CD4-positive, alpha-beta T cell treated with Interleukin-1 beta for 1 hour (primary cell): ENCODE measurements at places on chromosomes 16 and 17.

DNA sequence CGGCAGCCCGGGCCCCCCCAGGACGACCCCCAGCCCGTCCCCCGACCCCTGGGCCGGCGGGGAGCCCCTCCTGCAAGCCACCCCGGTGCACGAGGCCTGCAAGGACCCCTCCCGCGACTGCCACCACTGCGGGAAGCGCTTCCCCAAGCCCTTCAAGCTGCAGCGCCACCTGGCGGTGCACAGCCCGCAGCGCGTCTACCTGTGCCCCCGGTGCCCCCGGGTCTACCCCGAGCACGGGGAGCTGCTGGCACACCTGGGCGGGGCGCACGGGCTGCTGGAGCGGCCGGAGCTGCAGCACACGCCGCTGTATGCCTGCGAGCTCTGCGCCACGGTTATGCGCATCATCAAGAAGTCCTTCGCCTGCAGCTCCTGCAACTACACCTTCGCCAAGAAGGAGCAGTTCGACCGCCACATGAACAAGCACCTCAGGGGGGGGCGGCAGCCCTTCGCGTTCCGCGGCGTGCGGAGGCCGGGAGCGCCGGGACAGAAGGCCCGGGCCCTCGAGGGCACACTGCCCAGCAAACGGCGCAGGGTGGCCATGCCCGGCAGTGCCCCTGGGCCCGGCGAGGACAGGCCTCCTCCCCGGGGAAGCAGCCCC, 15.6 kb upstream of the ZFPM1 start:
- DNase-seq, result peak; percentile 64

DNA sequence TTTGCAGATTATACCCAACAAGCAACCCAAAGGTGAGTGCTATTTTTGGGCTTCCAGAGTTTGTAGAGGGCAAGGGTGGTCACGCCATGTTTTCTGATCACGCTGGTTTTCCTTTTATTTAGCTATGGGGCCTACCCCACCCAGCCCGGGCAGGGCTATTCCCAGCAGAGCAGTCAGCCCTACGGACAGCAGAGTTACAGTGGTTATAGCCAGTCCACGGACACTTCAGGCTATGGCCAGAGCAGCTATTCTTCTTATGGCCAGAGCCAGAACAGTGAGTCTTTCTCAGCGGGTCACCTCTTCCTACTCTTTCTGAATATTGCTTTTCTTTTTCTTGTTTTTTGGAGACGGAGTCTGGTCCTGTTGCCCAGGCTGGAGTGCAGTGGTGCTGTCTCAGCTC, 2.5 kb downstream of the FUS start:
- DNase-seq, result no peak

GRCh38 chr17:49435671-49436029, 21.0 kb upstream of the PHB1 start:
- DNase-seq, result no peak

DNA sequence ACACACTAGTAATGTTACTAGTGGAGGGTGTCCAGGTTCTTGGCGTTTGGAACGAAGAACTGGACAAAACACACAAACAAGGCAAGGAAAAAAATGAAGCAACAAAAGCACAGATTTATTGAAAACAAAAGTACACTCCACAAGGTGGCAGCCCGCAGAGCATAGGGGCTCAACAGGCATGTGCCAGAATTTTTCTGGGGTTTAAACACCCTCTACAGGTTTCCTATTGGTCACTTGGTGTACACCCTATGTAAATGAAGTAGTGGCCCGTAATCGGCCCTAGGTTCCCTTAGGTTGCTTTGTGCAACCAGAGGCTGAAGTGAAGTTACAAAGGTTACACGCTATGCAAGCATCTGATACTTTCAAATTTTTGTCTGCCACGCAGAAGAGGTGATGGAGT, 8.1 kb downstream of the OR2C1 start:
- no peak for DNase-seq

GRCh38 chr16:67555795-67556212, 6.5 kb upstream of the CTCF start:
- DNase-seq, result no peak

DNA sequence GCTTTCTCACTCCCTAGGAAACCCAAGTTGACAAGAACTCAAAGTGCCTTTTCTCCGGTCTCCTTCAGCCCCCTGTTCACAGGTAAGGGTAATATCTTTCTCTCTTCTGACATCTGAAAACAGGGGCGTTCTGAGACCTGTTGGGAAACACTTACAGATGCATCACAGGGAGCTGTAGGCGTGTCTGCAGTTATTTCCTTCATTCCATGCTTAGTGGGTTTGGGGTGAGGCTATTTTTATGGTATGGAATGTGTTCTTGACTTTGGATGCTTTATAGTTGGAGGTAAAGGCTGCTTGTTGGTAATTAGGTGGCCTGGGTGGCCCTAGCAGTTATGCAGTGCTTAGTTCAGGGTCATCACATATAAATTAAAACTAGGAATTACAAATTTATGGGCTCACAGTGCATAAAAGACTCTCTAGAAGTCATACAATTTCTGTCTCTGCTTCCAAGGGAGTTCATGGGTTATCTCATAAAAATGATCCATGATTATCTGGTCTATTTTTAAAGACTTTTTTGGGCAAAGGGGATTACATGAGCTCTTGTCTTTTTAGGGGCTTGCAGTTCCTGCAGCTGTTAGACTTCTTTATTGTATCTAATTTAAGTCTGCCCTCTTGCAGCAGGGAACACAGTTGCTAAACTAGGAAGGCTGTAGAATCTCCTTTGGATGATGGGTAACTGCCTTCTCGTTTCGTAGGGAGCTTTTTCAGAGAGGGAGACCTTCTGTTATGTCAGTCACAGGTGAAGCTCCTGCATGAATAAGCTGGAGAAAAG, 10.2 kb downstream of the SOCS7 start:
- no peak for DNase-seq

- peak; percentile 77 for DNase-seq
Observed at GRCh38 chr17:77400445-77400870, 259.7 kb downstream of the SEC14L1 start.

GRCh38 chr16:49488740-49489525, 115.3 kb downstream of the C16orf78 start:
- no peak for DNase-seq

DNA sequence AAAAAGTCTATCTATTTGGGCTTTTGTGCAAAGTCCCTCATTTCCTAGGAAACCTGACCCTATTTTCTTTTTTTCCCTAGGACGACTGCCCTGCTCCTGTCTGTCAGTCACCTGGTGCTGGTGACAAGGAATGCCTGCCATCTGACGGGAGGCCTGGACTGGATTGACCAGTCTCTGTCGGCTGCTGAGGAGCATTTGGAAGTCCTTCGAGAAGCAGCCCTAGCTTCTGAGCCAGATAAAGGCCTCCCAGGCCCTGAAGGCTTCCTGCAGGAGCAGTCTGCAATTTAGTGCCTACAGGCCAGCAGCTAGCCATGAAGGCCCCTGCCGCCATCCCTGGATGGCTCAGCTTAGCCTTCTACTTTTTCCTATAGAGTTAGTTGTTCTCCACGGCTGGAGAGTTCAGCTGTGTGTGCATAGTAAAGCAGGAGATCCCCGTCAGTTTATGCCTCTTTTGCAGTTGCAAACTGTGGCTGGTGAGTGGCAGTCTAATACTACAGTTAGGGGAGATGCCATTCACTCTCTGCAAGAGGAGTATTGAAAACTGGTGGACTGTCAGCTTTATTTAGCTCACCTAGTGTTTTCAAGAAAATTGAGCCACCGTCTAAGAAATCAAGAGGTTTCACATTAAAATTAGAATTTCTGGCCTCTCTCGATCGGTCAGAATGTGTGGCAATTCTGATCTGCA, 12.9 kb downstream of the TMEM98 start:
- no peak for DNase-seq

DNA sequence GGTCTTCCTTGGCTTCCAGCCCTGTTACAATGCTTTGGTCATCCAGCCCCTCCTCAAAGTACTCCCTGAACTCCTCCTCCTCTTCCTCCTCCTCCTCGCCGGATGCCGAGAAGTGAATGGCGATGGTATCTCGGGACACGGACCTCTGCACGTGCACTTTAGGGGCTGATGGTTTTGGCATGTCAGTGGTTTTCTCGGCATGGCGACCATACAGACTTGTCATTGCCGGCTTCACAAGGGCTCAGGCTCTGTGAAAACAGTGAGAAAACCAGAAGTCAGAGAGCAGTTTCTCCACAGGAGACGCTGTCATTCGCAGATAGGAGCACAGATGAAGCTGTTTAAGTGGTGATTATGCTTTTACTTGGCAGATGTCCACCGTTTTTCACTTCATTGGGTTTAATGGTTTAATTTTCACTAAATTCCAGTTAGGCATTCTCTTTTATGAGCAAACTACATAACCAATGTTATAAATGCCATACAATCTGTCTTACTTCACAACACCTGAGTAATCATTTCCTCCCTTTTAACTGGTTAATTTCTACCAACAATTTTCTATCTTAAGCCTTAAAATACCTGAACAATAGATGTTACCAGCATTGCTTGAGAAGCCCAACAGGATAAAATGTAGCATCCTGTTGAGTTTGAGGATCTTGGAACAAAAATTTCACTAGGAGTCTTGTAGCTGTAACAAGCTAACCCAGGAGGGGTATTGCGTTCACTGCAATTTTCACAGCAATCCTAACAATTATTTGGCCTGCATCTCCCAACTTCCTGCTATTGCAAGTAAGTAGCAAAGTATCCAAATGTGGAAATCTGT, 48.9 kb downstream of the TEX2 start:
- DNase-seq, result no peak

DNA sequence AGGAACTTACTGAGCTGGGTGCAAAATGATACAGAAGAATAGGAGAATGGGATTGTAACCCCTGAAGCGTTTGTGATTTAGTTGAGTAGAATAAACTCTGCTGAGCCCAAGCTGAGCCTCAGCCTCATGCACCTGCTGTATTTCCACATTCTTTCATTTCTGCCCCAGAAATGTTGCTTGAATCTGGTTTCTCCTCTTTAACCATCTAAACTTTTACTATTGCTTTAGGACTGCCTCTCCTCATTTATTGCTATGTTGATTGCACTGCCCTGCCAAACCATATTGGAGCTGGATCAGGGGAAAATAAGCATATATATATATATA, 64.8 kb downstream of the PITPNC1 start:
- DNase-seq, result no peak

DNA sequence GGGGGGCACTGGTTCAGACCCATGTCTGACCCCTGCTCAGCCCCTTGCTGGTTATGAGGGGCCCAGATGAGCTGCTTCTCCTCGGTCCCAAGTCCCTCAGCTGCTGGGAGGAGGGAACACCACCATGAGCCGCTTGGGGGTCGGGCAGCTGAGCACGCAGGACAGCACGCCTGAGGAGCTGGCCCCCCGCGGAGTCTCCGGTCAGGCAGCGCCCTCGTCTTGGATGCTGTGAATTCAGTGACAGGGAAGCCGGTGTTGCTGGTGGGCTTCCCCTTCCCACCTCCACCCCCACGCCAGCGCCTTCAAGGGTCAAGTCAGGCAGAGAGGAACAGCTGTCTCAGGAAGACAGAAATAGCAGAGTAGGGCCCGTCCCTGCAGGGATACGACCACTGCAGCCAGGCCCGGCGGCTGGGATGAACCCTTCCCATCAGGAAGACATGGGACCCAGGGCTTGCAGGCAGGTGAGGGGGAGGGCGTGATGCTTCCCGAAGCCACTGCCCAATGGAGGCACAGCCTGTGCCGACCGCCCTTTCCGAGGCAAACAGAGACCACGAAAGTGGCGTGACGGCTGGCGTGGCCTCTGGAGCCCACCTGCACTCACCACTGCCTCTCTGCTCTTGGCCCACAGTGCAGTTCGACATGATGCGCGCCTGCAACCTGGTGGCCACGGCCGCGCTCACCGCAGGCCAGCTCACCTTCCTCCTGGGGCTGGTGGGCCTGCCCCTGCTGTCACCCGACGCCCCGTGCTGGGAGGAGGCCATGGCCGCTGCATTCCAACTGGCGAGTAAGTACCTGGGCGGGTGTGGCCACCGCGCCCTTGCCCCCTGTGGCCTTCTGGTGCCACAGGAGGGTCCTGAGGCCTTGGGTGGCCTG, 8.1 kb downstream of the TMEM204 start:
- DNase-seq, result no peak

DNA sequence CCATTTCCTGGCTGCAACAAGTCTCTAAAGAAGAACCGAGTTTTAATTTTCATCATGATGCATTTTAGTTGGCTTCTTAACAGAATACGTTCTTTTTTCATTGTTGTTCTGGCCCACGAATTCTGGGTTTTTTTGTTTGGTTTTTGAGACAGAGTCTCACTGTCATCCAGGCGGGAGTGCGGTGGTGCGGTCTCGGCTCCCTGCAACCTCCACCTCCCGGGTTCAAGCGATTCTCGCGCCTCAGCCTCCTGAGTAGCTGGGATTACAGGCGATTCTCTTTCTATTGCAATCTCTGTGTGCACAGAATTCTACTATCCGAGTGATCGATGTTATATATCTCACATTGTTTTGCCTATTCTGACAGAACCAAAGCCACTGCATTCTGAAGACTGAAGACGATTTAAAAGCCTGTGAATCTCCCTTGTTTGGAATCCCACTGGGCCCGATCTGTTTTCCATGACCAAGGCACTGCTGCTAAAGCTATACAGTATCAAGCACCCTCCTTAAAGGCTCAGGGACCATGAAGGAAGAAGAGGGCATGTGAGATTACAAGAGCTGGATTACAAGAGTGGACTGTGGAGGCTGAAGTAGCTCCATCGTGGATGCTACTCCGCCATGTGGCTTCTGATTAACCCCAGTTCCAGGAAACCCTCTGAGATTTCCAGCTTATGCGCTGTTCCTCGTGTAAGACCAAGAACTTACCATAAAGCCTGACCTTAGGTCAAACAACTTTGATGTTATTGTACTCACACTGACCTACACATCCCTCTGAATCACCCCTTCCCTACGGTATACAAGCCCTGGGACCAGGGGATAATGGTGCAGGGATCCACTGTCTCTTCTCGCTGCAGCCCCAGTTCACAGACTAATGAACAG, 44.3 kb downstream of the ADCY9 start:
- no peak for DNase-seq

GRCh38 chr17:31225831-31226230, 71.2 kb downstream of the OMG start:
- no peak for DNase-seq
